NCI-H1092 treated with DMSO at 0.1 percent for 48 hours (cell line): ENCODE measurements at places on chromosomes 6 and 20.

DNA sequence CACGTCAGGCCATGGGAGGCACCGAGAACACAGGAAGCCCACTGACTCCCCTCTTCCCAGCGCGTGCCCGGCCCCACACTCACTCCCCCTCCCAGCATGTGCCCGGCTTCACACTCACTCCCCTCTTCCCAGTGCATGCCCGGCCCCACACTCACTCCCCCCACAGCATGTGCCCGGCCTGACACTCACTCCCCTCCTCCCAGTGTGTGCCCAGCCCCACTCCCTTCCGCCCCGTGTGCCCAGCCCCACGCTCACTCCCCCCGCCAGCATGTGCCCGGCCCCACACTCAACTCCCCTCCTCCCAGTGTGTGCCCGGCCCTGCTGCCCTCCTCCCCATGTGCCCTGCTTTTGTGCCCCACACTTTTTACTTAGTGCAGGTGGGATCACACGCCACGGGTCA lies 9.7 kb downstream of the RTEL1 start:
- no peak for DNase-seq

DNA sequence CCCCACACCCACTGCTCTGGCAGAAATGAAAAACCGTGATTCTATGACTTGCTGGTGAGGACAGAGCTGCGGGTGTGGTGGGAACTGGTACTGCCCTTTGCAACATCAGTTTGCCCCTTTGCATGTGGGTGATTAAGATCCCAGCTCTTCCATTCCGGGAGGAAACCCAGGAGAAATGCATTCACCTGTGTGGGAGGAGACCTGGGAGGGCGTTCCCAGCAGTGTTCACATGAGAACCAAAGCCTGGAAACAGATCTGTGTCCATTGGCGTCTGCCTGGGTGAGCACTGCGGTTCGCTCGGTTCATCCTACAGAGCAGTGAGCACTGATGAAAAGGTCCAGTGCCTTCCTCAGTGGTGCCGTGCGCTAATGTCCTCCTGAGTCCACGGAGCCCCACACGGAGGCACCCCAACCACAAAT lies 89.7 kb downstream of the SMOC2 start:
- no peak for DNase-seq

DNA sequence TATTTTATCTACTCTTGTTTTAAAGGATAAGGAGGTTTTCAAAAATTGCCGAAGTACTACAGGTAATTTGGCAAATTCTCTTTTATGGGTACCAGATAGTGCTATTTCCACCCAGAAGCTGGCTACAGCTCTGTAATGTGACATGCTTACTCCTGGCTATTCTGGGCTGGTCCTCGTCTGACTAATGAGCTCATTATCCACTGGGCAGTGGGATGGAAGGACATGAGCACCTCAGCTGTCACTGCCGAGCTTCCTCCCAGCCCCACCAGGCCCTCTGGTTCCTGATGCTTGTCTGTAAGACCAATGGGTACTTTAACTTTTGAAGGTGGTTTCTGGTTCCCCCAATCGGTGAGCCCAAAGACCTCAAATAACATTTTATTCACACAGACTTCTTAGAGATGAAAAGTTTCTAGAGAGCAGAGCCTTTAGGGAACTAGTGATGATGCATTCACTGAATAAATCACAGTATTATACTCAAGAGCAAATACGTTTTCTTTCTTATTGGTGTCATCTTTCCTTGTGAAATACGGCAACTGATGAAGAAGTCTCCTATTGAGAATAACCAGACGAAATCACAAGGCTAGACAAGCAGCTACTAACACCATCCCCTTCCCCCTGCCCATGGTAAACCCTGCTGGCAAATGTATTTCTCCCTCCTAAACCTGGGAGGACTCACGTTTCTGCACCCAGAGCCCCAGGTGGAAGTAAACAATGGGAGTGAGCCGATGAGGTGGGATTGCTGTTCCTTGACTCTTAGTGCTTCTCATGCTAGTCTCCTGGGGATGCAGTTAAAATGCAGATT lies 80.8 kb downstream of the SLC22A3 start:
- peak; percentile 53 for DNase-seq

GRCh38 chr6:143400258-143401067 lies 50.0 kb downstream of the ADAT2 start:
- peak; percentile 44 for DNase-seq

- DNase-seq, result no peak
Measured at GRCh38 chr6:333379-334002, 41.2 kb downstream of the DUSP22 start.

DNA sequence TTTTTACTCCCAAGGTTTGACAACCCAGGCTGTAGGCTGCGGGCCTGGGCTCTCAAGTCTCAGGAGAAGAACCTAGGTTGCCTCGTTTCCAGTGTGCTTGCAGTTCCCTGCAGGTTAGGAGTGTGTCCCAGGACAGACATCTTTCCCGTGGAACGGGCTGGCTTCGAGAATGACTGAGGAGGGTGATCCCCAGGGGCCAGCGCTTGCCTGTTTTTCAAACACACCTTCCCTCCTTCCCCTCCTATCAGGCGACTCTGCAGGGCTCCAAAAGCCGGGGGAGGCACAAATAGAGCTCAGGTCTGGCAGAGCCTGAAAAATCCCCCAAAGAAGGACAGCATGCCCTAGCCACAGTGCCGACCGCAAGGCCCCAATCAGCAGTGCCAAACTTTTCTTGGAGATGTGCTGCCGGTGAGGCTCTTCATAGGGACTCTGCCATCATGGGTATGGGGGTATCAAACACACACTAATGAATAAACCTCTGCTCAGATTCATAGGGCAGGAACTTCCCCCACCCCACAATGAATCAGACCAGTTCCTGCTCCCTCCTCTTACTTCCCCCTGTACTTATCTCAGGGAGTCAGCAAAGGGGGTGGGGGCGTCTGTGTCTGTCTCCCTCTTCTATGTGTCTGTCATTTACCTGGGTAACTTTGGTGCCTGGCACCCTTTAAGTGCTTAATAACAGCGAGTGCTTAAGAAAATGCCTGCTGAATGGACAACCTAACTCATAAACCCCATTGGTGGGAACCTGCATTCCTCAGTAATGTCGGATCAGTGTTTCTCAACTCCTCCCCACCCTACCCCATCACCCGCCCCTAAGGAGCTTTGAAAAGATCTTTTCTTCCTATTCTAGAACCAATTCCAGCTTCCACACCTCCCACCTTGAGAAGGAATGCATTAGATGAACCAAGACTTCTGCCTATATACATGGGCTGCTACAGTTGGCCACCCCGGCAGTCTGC lies 1.6 kb downstream of the KCNG1 start:
- no peak for DNase-seq

DNA sequence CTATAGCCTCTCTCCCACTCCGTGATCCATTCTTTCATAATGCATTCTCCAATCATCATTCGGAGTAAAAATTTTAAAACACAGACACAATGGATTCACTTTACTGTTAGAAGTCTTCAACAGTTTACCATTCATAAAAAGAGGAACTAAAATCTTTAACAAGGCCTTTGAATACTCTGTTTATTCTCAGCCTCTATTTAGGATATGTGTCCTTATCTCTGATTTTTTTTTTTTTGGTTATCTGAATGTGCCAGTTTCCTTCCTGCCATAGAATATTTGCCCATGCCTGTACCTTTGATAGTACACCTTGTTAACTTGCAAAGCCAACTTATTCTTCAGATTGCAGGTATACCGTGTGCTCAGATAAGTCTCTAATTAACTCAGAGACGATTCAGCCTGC lies 11.1 kb downstream of the CRISP1 start:
- DNase-seq, result no peak

DNA sequence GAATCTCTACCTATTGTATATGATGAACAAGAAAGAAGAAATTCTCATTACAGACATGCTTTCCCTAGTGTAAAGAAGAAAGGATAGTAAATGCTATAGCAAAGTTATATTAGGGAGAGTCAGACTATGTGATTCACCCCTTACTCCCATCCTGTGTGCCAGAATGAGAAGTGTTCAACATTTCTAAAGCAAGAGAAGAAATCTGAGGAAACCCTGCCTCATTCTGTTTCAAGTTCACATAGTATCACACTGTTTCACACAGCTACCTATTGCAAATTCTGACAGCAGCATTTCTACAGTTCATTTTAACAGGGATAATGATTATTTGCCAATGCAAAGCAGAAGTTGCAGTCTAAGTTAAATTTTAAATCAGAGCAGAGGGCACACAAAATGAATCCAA lies 267.2 kb upstream of the TCF21 start:
- DNase-seq, result no peak

DNA sequence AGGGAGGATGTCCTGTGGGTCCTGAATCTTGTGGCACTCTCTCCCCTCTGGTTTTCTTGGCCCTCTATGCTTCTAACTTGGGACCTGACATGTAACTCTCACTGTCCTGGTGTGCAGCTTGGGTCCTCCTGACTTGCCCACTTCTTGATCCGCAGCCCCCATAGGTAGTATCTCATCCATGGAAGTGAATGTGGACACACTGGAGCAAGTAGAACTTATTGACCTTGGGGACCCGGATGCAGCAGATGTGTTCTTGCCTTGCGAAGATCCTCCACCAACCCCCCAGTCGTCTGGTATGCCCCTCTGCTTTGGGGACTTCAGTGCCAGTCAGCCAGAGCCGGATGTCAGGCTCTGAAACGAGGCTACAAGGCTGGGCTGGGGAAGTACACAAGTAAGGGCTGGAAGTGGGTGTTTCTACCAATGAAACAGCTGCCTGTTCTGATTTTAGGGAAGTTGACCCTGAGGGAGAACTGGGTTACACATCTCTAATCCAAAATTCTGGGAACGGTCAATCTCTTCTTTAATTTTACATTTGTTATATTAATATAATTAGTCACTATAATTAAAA lies 641 bp downstream of the DBNDD2 start:
- DNase-seq, result no peak
